ENCODE measurements at places on chromosomes 6 and 20.

GRCh38 chr6:27492631-27493190 lies 19.8 kb upstream of the ZNF184 start:
- DNase-seq, result no peak

GRCh38 chr6:3205913-3206312 lies 21.5 kb downstream of the TUBB2B start:
- DNase-seq, result no peak

GRCh38 chr6:45148278-45148677 lies 179.9 kb upstream of the RUNX2 start:
- no peak for DNase-seq

GRCh38 chr6:170271771-170272314 lies 19.0 kb downstream of the DLL1 start:
- peak; percentile 82 for DNase-seq

DNA sequence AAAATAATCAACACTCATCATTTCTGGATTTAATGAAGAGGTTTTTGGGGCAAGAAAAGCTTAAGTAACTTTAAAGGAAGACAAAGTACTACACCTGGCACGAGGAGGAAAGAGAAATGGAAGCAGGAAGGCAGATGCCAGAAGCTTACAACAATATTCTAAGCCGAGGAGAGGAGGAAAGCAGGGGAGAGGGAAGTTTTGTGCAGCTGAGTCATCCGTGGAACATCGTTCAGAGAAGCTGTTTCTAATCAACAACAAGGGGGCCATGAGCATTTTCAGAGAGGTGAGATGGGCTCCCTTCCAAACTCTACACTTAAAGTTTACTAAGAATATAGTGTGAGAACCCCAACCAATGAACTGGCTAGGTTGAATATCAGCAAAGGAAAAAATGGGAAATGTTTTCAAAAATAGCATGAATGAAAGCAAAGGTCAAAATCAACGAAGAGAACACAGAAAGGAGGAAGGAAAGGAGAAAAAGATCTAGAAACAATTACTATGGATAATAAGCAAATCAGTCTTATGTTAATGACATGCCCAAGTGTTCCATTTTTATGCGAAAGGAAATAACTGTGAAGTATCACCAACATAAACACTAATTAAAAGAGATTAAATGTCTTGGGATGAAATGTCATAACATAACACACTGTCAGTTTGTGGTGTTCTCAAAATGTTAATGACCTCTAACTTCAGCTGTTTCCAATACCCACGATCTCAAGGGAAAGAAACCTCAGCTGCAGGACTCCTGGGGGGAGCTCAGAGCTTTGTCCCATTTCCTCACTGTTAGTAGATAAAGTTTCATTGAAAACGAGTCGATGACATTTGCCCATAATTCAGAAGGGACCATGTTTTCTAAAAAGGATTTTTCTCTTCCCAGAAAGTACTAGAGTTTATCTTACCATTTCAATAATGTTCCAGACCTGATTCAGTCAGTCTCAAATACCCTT lies 203.4 kb upstream of the STXBP5 start:
- no peak for DNase-seq

DNA sequence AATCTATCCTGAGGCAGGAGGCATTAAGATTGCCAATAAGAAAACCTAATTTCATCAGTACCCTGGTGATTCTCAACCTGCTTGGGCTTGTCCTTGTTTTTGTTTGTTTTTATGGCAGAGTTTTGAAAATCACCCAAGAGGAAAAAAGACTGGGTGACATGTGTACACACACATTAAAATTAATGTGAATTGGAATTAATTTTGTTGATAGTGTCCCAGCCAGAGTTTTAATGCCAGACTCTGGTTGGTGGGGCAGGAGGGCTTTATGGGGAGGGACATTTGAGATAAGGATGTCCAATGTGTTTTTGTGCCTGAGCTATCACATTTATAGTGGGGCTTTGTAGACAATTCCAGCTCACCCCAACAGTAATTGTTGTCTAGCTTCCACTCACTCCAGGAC lies 184.6 kb downstream of the ID4 start:
- no peak for DNase-seq

GRCh38 chr6:24923885-24924401 lies 11.8 kb downstream of the RIPOR2 start:
- no peak for DNase-seq

DNA sequence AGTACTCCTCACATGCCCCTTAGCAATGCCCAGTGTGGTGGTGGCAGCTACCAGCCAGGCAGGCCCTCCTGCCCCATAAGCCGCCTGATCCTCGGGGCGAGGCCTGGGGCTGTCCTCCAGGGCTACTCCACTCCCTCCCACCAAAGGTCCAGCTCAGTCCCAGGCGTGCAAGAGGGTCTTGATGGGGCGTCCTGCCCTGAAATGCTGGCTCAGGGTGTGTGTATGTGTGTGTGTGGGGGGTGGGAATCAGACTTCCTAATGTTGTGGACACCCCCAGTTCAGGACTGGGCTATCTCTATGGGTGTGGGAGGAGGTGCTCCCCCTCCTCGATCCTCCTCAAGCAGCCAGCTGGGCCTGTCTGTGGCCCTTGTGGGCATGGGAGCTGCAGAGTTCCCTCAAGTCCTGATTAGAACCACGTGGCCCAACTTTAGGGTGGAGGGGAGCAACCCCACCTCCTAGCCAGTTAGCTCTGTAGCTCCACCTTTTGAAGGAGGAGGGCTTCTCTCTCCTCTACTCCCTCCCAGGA lies 7.5 kb downstream of the HSPA12B start:
- no peak for DNase-seq

DNA sequence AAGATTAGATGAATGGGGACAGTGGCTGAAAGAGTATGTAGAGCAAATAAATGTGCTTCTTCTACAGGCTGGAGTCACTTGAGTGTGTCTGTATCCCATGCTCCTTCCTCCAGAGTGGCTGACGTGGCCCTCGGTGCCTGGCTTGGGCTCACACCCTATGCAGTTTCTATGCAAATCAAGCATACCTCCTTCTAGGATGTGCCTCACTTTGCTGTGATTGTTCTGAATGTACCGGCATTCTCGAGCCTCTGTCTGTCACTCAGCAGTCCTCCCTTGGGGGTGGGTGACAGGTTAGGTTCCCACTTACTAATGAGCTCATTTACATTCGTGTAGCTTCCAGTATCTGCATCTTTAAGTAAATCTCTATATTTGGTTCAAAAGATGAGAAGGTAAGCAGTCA lies 55.1 kb upstream of the HDDC2 start:
- no peak for DNase-seq

DNA sequence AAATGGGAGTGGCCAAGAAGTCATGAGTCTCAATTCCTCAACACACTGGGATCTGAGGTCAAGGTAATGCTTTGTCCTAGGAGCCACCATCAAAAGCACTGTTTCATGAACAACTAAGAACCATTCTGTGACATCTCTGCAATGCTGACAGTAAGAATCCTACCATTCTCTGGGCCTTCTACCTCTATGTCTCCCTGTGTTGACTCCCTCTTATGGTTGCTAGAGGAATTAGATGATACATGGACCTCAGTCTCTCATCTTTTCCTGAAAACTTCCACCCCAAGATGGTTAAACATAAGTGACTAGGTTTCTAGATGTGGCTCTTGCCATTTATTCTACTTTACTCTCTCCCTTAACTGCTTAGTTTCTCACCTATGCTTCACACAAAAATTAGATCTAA lies 9.1 kb downstream of the MTRF1L start:
- DNase-seq, result no peak

- no peak for DNase-seq
Measured at GRCh38 chr6:143707697-143708096, 29.9 kb downstream of the PHACTR2 start.

- DNase-seq, result no peak
Measured at GRCh38 chr20:4490045-4490444, 231.7 kb upstream of the PRND start.

DNA sequence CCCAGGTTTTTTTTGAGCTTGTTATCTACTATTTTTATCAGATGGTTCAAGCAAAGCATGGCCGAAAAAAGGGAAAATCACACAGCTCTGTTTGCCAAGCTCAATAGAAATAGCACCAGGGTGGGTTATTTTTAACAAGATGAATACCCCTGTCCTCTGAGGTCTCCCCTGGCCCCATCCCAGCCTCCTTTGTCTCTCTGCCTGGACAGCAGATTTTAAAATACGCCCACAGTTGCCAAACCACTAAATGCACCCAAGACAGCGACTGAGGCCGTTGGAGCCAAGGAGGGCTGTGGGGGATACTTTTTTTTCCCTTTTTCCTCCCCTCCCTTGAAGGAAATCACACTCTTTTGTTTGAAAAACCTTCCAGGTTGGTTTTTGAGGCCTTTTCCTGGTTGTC lies 106.6 kb downstream of the VEGFA start:
- DNase-seq, result no peak

GRCh38 chr6:49202924-49203536 lies 260.0 kb downstream of the MMUT start:
- no peak for DNase-seq

DNA sequence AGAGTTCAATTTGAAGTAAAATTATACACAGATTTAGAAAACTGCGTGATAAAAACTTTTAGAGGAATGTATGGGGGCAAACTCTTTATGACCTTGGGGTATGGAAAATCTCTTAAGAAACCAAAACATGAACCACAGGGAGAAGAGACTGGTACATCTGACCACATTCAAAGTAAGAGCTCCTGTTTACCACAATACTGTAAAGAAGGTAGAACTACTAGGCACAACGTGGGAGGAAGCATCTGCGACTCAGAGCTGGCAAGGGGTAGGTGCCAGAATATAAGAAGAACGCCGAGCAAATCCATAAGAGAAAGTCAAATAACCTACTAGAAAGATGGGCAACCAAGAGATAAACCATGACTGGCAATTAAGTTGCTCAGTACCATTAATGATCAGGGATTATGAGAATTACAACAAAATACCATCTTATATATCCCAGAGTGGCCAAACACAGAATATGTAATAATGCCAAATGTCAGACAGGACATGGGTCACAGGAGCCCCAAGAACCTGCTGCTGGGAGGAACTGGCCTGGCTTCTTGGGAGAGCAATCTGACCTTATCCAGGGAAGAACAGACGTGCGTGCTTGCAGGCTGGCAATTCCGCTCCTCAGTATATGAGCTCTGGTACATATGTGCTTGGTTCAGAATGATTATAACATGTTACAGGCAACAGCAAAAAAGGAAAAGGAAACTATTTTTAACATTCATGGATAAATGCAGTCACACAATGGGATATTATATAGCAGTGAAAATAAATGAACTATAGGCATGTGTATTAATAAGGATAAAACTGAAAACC lies 50.2 kb downstream of the INSM1 start:
- DNase-seq, result no peak

DNA sequence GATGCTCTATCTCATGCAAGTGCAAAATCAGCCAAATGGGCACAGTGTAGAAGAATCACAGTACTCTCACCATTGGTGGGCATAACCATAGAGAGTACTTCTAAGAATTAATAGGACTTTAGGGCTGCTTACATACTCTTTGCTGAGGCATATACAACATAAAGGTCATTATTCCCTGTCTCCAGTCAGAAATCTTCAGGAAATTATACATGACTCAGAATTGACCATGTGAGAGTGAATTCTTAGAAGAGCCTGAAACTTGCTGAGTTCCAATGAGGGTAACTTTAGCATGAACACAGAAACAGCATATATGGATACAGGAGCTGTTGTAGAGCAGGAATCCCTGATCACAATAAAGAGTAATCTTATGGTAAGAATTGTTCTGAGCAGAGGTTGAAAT lies 498.7 kb downstream of the TENT5A start:
- no peak for DNase-seq

DNA sequence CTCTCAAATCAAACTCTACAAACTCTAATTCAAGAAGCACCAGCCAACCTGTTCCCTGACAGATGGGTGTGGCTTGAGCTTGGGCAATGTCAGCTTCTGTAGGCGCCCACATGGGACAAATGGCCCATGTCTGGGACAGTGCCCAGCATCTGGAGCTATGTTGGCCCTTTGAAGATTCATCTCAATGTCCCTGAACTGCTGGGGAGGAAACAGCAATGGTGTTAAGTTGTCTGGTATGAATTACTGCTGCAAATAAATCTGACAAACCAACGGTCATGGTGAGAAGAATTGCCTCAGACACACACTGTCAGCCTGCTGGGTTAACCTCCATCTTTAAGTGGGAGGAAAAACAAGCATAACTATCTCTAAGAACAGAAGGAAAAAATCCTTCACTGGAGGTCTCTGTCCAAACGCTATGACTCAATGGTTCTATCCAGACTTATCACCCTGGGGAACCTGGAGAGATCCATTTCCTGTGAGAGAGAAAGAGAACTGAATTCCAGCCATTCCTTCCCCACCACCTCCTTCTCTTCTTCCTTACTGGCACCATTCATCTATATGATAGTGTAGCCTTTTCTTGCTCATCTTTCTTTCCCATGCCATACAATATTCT lies 274.9 kb downstream of the CDH26 start:
- DNase-seq, result no peak

DNA sequence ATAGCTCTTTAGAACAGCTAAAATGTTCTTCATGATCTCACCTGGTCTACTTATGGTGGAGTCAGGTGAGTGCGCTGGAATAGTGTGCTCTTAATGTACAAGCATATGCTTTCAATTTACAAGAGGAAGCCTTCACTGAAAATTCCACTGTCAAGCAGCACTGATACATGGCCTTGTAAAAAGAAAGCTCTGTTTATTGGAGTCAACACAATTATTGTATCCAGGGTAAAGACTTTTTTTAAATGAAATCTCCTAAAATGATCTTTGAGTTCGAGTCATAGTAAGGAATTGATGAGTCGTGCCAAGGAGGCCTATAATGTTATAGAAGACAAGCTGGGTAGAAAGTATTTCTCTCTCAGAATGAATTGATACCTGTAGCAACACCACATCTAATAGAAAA lies 41.6 kb upstream of the CARMIL1 start:
- no peak for DNase-seq

GRCh38 chr6:3230900-3231246 lies 3.4 kb upstream of the TUBB2B start:
- DNase-seq, result no peak

- no peak for DNase-seq
Measured at GRCh38 chr6:50716899-50717509, 3.7 kb downstream of the TFAP2D start.

GRCh38 chr20:22802296-22802695 lies 217.9 kb upstream of the FOXA2 start:
- DNase-seq, result no peak
